ENCODE measurements at places on chromosomes 5 and 9.

DNA sequence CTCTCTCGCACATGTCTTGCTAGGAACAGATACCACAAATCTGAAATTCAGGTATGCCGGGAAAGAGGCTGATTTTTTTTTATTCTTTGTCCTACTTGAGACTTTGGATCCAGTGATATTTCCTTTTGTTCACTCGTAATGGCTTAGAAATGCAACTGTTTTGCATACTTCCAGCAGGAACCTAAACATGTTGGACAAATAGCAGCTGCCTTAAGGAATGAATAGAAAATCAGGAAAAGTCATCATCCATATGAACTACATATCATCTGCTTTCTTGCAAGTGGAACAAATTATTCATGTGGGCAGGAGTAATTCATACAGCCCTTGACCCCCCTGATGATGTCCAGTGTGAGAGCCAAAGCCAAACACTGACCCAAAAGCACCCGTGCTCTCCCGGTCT lies 17.4 kb downstream of the TTC39B start:
- no peak overlapping the region for H3K4me3 ChIP-seq
- H3K27me3 ChIP-seq, result no peaks in the 10 kb centered on the region
- H3K27ac ChIP-seq, result no peak overlapping the region
- peaks cover 13% of the 10 kb centered on the region for H3K4me1 ChIP-seq
- DNase-seq, result no peak
- H3K36me3 ChIP-seq, result peaks cover 24% of the 10 kb centered on the region

GRCh38 chr5:142082182-142082781 lies 26.3 kb upstream of the NDFIP1 start:
- no peak overlapping the region for H3K27ac ChIP-seq
- no peaks in the 10 kb centered on the region for H3K36me3 ChIP-seq
- no peaks in the 10 kb centered on the region for H3K4me1 ChIP-seq
- DNase-seq, result no peak

DNA sequence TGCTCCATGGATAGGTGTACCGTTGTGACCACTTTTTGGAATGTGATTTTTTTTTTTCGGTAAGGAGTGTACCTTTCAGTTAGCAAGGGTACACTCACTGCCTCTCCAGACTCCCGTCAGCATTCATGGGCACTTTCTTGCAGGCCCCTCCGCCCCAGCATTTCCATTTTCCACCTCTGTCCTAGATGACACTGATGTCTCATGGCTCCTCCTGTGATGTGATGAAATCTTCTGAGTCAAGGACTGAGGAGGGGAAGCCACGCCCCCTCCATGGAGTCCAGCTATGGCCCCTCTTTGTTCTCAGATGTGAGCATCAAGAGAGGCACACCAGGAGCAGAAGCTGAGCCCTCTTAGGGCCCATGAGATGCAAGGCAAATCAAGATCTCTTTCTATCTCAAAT lies 61.8 kb downstream of the CTSL start:
- no peaks in the 10 kb centered on the region for H3K27me3 ChIP-seq
- H3K27ac ChIP-seq, result no peak overlapping the region
- no peak for DNase-seq
- H3K4me1 ChIP-seq, result peaks cover 14% of the 10 kb centered on the region
- H3K36me3 ChIP-seq, result peaks cover 6% of the 10 kb centered on the region
- H3K4me3 ChIP-seq, result no peak overlapping the region

DNA sequence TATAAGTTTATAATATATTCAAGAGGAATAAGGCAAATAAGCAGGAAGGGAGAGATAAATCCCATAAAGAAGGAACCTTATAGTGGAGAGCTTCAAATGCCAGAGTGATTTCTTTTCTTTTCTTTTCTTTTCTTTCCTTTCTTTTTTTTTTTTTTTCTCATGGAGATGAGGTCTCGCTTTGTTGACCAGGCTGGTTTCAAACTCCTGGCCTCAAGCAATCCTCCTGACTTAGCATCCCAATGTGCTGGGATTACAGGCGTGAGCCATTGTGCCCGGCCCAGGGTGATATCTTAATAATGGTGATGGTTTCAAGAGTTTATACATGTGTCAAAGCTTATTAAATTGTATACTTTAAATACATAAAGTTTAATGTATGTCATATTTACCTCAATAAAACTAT lies 19.6 kb upstream of the FOCAD start:
- H3K27ac ChIP-seq, result no peak overlapping the region
- no peaks in the 10 kb centered on the region for H3K4me1 ChIP-seq
- no peak for DNase-seq
- H3K27me3 ChIP-seq, result no peaks in the 10 kb centered on the region

DNA sequence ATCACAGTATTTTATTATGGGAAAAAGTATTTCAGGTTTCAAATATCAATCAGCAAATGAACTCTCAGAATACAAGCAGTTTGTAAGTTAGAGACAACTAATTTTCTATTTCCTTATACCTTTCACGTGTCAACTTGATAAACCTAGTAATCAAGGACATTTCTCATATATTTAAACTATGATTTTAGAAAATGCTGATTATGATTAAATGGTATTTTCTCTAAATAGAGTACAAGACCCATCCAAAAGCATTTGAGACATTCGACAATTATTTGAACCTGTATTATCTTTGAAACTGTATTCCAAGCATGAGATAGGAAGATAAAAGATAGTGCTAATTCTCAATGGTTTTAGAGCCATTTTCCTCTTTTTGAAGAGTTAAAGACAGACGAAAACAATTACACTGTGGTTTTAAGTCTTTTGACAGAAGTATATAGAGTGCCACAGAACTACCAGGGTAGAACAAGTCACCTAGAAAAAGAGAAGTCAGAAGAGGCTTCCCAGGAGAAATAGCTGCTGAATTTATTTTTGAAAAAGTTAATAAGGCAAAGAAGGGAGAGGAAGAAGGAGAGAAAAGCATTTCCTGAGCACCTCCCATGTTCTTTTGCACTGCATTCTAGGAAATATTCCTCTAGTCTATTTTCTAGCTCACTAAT lies 5.6 kb downstream of the MEIKIN start:
- no peak for DNase-seq
- H3K27ac ChIP-seq, result no peak overlapping the region
- no peaks in the 10 kb centered on the region for H3K36me3 ChIP-seq
- peaks cover 2% of the 10 kb centered on the region for H3K27me3 ChIP-seq
- H3K4me1 ChIP-seq, result no peaks in the 10 kb centered on the region

GRCh38 chr5:57199866-57200265 lies 26.0 kb downstream of the GPBP1 start:
- peaks cover 38% of the 10 kb centered on the region for H3K4me1 ChIP-seq
- peak overlapping the region; percentile 9 for H3K27ac ChIP-seq
- no peak for DNase-seq

DNA sequence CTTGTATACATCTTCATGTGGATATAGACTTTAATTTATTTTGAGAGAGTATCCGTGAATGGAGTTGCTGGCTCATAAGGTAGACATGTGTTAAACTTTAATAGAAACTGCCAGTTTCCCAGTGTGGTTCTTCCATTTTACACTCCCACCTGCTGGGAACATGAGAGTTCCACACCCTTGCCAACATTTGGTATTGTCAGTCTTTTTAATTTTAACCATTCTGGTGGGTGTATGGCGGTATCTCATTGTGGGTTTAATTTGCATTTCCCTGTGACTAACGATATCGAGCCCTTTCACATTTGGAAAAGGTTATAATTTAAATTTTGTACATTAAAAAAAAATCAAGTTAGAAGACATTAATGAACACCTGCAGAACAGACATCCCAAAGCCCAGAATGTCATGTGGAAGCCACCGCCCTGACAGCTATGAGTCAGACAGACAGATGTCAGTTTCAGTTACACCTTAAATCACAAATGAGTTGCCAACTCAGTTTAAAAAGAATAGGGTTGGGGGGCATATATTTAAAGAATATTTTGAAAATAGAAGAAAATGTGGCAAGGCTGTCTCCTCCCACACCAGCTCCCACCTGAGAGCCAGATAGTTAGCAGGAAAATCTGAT lies 36.9 kb downstream of the ANKRD33B start:
- H3K36me3 ChIP-seq, result peaks cover 18% of the 10 kb centered on the region
- H3K4me1 ChIP-seq, result peaks cover 55% of the 10 kb centered on the region
- peaks cover 1% of the 10 kb centered on the region for H3K27me3 ChIP-seq
- peak; percentile 28 for DNase-seq

DNA sequence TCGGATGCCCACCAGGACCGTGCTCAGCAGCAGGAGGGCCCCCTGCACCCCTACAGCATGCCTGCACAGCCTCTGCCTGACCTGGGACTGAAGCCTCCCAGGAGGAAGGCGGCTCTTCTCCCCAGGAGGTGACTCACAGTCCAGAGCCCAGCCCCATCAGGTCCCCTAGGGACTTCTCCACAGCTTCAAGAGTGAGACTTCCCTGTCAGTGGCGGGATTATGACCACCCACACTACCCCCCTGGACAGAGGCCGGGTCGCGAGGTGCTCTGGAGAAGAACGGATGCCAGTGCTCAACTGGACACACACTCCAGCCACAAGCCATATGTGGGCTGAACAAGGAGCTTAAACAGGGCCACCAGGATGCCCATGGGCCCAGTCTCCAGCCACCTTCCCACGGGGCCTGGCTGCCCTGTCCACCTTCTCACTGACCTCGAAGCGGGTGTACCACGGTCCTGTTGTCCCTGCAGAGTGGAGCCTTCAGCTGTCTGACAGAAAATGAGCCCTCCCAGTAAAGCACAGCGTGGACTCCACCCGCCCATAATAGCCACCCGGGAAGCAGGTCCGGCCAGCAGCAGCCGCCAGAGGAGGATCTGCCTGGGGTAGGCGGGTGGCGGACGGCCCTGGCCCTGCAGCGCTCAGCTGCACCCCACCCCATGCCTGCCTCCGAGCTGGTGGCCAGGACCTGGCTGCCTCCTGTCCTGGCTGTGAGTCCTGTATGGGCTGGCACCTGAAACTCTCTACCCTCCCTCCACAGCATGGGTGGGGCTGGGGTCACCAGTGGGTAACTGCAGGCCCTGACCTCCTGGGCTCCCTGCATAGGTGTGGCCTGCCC lies 54.7 kb downstream of the SEMA4D start:
- no peak overlapping the region for H3K27ac ChIP-seq
- no peak for DNase-seq
- no peak overlapping the region for H3K4me3 ChIP-seq
- no peaks in the 10 kb centered on the region for H3K27me3 ChIP-seq
- H3K4me1 ChIP-seq, result peaks cover 88% of the 10 kb centered on the region

- no peak overlapping the region for H3K27ac ChIP-seq
- peaks cover 3% of the 10 kb centered on the region for H3K4me1 ChIP-seq
- no peak for DNase-seq
- H3K27me3 ChIP-seq, result no peaks in the 10 kb centered on the region
Observed at GRCh38 chr9:87310827-87311523, 186.7 kb upstream of the DAPK1 start.

DNA sequence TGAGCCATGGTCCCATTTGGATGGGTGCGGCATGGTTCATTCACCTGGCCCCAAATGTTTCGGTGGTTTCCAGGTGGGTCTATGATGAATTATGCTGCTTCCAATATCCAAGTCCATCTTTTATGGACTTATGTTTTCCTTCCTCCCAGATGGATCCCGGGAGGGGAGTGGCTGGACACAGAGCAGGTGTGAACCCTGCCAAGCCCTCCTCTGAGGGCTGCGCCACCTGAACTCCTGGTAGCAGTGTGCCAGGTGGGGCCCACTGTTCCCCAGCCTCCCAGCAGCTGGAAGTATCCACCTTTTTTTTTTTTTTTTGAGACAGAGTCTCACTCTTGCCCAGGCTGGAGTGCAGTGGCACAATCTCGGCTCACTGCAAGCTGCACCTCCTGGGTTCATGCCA lies 42.9 kb downstream of the WNK2 start:
- peaks cover 6% of the 10 kb centered on the region for H3K4me1 ChIP-seq
- H3K27me3 ChIP-seq, result peaks cover 13% of the 10 kb centered on the region
- no peak overlapping the region for H3K27ac ChIP-seq
- no peaks in the 10 kb centered on the region for H3K36me3 ChIP-seq
- no peak for DNase-seq

DNA sequence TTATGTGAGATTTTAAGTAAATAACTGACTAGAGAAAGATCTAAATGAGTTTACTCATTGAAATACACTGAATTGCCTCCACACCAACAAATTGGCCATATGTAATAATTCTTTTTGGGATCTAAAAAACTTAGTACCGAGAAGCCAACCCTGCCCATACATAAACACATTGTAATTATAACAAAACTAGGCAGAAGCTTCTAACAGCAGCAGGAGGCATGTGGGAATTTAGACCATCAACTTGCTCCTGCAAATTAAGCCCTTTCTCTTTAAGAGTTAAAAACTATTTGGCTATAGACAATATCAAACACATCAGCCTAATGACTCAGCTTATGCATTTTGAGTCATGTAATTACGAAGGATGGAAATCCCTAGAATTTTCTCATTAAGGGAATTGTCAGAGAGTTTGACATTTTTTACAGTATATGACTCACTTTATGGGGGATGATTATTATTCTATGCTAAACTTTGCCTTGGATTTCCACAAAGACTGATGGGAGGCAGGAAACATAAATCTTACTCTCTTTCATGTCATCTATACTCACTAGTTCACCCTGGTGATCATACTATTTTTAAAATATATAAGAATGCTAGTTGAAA lies 1.0 kb downstream of the IL7R start:
- H3K4me1 ChIP-seq, result peaks cover 87% of the 10 kb centered on the region
- no peak for DNase-seq
- H3K27me3 ChIP-seq, result no peaks in the 10 kb centered on the region

DNA sequence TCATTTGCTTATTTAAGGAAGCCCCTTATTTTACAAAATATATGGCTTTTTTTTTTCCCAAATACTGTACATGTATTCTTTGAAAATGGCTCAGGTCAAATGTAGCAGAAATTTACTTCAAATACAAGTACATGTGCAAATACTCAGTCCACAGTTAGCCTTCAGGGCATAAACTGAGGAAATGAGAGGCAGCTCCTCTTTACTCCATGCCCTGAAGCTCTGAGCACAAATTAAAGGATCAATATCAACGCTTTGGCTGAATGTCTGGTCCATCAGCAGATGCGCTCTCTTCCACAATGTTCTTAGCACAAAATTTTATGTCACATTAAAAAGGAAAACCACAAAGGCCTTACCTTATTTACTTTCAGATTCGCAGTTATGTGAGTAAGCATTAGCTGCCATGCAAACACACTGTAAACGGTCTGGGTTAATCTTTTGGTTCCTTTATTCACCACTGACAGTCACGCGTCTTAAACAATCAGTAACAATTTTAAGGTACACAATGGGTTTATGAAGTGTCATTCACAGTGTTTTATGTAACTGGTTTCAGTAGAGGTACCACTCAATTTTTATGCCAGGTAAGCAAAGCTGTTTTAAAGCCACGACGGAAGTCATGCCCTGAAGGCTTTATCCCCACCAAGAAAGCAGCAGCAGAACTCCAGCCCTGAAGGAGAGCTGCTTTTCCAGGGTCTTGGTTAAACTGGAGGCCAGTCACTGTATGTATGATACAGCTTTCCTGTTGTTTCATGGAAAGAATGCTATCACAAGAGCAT lies 103.4 kb downstream of the OTULIN start:
- H3K4me1 ChIP-seq, result peaks cover 25% of the 10 kb centered on the region
- no peak for DNase-seq
- no peak overlapping the region for H3K4me3 ChIP-seq
- H3K27me3 ChIP-seq, result no peaks in the 10 kb centered on the region

- DNase-seq, result peak; percentile 13
- H3K27ac ChIP-seq, result no peak overlapping the region
- H3K4me1 ChIP-seq, result peaks cover 48% of the 10 kb centered on the region
Observed at GRCh38 chr9:127159325-127159801, 36.9 kb upstream of the ANGPTL2 start.

DNA sequence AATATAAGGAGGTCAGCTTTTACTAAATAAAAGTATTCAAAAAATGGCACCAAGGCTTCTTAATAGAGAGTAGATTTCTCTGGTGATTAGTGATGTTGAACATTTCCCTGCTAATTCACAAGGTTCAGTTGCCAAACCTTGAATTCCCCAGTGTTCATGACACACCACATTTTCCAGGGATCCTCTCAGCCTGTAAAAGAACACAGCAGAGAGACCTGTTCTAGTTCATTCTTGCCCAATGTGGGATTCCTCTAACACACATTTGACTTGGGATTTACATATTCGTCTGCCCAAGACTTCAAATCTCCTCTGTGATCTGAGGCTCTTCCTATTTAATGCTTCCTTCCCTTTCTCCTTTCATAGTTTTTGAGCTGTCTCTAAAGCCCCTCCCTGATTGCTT lies 273.2 kb upstream of the CDH9 start:
- no peak for DNase-seq
- H3K27me3 ChIP-seq, result no peaks in the 10 kb centered on the region

Measured in activated CD4-positive, alpha-beta memory T cell treated with anti-CD3 and anti-CD28 coated beads, Interleukin-2, amount 10 ng/mL, durations not matched to agents 7 days and 5 days (primary cell).